Kasumi-1 (cell line): ENCODE measurements at places on chromosomes 5 and 9.

DNA sequence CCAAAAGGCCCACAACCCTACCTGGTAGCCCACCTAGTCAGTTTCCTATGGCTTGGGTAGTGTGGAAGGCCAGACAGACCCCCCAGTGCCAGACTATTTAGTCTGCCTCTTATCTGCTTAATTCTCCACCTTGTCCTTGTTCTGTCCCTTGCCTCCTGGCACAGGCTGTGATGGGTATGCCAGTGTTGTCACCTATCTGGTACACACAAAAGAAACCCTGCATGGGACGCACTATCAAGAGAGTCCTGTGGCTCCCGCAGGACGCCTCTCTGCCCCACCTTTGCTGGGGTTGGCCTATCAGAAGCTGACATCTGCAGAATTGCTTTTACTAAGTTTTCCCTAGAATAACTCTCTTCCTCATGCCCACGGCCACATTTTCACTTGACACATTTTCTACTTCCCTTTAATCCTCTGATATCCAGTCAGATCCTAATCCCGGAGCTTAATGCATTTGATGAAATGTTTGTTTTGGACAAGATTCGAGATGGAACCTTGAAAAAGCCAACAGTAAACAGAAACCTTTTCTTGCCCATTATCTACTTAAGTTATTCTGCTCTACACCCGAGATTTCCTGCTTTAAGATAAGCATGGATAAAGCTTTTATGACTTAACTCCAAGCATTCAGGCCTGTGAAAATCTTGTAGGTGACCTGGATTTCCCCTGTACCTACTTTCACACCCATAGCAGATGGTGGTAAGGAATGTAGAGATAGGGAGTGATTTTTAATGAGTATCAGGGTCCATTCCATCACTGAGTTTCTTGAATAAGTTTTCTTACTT is 468.5 kb downstream of the ZNF608 start:
- no peak for DNase-seq

- DNase-seq: no peak
Observed at GRCh38 chr5:119454171-119454570, 1.9 kb downstream of the HSD17B4 start.

GRCh38 chr9:130327070-130327780 is 61.7 kb downstream of the HMCN2 start:
- DNase-seq: no peak

DNA sequence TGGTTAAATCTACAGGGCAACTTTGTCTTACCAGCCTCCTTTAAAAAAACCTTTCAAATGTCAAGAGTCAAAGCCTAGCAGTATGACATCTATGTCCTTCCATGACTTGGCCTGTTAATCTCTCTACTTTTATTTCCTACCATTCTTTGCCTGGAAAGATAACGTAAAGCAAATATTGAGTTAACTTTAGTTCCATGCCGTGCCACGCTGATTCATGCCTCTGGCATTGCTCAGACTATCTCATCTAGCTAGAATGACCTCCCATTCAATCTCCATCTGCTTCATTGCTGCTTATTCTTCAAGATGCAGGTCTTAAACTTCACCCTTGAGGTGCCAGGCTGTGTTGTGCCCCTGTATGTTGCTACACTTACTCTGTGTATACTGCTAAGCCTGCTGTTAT is 729.8 kb downstream of the EFNA5 start:
- no peak for DNase-seq

- DNase-seq: no peak
Observed at GRCh38 chr5:132777209-132778069, at the start of gene SEPTIN8. TSS of gene SEPTIN8 (minus strand) at chr5:132777239. CDS start at chr5:132777137, 102 bp downstream.
